ENCODE measurements at places on chromosomes 13 and 19.
A peak's percentile ranks its signal among the peaks of the same experiment; 100 is the strongest.

GRCh38 chr13:111327730-111328573, 7.5 kb downstream of the TEX29 start:
- DNase-seq: no peak

DNA sequence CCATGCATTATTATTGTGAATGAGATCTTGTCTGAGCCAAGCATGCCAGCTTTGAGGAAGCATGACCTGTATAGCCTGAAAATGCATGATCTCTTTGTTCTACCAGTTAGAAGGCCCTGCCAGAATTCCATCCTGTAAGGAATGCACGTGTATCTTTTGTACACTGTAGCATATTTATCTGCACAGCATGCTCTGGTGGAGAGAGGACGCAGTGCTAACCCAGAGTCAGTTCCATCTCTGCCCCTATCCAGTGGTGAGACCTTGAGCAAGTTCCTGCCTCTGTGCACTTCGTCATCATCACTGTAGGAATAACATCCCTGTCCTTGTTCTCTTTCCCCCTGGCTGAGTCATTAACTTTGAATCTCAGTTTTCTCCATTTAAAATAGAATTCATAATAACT, 233.8 kb downstream of the SLC7A1 start:
- no peak for DNase-seq

GRCh38 chr19:44758596-44758995, 10.1 kb downstream of the BCL3 start:
- peak; percentile 61 for DNase-seq

GRCh38 chr13:49791315-49791710, 1.2 kb downstream of the KPNA3 start:
- peak; percentile 54 for DNase-seq

GRCh38 chr19:1624458-1624857, 19.2 kb upstream of the UQCR11 start:
- DNase-seq: peak; percentile 64

DNA sequence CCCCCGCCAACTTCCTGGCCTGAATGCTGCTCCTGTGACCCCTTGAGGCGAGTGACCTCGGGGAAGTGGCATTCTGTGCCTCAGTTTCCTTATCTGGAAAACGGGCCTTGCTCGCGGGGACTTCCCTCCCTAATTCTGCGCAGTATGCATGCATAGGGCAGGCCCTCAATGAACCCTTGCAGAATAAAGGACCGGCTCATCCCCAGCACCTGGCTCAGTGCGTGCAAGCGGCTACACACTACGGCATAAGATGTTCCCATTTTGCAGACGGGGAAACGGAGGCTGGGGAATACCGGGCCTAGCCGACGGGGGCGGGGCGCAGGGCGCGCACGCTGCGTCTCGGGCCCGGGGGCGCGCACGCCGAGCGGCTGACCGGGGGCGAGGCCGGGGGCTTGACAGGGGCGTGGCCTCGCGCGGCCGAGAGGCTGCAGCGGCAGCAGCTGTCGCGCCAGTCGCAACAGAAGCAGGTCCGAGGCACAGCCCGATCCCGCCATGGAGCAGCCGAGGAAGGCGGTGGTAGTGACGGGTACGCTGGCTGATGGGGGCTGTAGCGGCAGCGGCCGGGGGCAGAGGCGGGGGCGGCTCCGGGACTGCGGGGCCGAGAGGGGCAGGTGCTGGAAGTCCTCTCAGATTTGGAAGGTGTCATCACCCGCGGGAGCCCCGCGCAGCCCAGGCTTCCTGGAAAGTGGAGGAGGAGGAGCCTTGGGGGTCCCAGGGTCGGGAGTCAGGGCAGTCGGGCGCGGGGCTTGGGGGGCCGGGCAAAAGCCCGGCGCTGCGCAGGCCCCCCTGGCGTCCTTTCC, at the start of gene PGPEP1:
PGPEP1 (plus strand) TSS at position 409 of the 800 bp plus-strand sequence; CDS start at position 493, 84 bp downstream.
- peak; percentile 85 for DNase-seq
